ENCODE measurements at places on chromosomes 5 and 9. TPM values are rescaled to one million over a fixed set of nuclear protein-coding genes. Genes with fewer than 3 reads are reported as not detected.

Gene SH3PXD2B
- total RNA-seq = 32.2 TPM

DNA sequence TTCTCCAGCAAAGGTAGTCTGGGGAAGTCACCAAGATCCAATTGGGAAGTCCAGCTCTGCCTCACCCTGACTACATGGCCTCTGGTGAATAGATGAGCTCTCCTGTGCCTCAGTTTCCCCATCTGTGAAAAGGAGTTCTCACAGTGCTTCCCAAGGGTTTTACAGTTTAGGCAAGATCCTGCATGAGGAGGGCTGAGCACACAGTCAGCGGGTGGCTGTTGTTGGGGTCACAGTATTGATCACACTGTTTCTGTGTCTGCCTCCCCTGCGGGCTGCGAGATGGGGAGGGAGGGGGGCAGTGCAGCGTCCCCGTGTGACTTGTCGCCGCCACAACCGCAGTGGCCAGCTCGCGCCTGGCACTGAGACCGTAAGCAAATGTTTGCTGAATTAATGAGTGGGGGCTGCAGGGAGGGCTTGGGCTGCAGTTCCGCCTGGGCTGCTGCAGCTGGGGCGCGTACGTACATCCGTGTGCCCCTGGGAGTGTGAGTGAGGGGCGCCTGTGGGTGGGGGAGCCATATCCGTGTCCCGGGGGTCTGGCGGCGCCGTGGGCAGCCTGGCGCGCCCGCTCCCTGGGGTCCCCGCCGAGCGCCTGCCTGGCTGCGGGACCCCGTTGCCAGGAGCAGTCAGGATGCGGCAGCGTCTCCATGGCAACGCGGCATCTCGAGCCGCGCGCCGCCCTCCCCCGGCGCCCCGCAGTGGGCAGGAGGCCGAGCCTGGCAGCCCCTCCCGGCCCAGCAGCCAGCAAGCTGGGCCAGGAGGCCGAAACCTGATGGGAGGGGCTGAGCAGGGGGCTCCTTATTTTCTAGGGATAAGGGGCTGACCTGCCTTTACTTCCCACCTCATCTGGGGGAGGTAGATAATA is 31.4 kb upstream of the PSD2 start:
- DNase-seq = no peak

DNA sequence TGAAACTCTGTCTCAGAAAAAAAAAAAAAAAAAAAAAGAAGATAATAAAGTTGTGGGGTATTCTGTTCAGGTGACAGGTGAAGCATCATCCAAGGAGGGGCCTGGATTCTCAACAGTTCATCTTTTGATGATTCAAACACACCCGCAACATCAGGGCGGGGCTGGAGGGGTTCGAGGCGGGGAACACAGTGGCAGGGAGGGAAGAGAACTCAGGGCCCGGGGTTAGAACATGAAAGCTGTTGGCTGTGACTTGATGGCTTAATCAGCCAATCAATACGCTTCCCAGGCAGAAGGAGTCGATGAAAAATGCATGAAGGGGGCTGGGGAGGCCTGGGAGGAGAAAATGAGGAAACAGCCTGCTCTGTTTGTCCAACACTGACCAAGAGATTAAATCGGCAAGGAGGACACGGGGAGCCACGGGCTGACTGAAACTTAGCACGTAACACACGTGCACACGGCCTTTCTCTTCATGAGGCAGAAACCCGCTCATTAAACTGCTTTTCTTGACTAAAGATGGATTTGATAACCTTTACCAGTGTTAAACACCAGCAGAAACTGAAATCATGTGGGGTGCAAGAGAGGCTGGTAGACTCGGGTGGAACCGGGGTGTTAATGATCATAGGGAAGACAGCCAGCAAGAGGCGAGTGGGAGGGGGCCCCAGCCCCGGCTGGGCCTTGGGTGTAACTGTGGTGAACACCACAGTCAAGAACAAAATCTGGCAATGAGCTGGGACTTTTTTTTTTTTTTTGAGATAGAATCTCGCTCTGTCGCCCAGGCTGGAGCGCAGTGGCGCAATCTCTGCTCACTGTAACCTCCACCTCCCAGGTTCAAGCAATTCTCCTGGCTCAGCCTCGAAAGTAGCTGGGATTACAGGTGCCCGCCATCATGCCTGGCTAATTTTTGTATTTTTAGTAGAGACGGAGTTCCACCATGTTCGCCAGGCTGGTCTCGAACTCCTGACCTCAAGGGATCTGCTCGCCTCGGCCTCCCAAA is 105.7 kb upstream of the RAPGEF1 start:
- DNase-seq = no peak

DNA sequence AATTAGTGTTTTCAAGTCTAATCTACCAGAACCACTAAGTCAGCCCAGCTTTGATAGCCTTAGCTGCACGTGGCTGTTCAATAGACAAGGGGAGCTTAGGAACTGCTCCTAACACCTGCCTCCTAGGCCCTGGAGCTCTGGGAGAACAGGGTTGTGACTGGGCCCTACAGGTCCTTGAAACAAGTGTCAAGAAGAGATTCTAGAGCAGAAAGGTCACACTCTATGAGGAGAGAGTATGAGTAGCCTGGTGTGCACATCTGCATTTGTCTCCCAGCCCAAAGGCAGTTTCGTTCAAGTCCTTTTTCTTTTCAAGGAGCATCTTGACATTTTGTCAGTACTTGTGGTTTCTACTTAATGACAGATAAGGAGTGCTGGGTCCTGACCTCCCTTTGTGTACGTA is 206.1 kb downstream of the PRELID2 start:
- no peak for DNase-seq

GRCh38 chr9:77876590-77876989 is 155.0 kb downstream of the GNAQ start:
- DNase-seq = no peak

All from fibroblast of villous mesenchyme (primary cell).